SJCRH30 (cell line): ENCODE measurements at places on chromosomes 7 and 10.

- no peak for DNase-seq
These were observed 264.3 kb upstream of the INHBA start for GRCh38 chr7:41967156-41967555.

GRCh38 chr10:123607386-123607785 is 58.8 kb upstream of the GPR26 start:
- no peak for DNase-seq

GRCh38 chr10:114266521-114266920 is 27.5 kb downstream of the VWA2 start:
- peak; percentile 32 for DNase-seq

GRCh38 chr7:79862447-79863210 is 272.0 kb upstream of the GNAI1 start:
- DNase-seq: no peak

DNA sequence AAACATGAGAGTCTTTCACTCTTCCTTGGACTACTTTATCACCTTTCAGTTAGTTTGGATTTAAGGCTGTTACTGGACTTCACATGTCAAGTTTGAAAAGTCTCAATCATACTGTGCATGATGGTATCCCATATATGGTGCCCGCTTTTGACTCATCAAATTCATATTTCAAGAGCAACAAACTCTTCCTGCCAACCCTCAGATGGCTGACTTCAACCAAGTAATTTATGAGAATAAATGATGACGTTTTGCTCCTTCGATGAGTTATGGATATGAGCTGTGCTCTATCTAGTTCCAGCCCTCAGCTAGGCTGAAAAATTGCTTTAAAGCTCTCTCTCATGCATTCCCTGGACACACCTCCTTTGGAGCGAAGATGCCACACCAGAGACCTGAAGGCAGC is 110.3 kb upstream of the RSU1 start:
- no peak for DNase-seq

DNA sequence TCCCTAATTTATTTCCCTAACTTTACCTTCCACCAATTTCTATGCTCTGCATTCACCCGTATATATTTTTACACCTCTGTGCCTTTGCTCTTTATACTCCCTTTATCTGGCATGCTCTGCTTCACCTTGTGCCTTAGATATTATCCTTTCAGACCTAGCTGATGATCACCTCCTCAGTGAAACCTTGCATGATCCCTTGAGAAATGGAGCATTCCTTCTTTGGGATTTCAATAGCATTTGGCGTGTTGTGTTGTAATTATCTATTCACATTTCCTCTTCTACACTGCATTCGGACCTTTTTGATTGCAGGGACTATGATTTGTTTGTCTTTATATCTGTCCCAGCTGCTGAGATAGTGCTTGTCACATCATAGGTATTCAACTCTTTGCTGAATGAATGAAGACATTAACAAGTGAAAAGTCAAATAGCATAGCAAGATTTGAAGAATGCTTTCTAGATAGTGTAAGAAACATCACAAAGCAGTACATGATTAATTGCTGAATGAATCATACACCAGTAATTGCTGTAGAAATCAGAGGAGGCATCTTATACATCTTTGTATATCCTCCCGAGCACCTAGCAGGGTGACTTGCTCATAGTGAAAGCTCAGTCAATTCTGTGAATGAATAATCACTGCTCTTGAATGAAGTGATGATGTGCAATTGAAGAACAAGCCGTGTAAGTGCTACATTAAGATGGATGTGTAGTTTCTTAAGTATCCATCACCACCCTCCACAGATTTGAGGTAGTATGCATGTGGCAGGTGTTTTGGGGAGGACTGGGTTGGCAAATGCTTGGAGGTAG is 2.0 kb upstream of the TM9SF3 start:
- no peak for DNase-seq

GRCh38 chr10:12403119-12403518 is 53.8 kb downstream of the CAMK1D start:
- no peak for DNase-seq

DNA sequence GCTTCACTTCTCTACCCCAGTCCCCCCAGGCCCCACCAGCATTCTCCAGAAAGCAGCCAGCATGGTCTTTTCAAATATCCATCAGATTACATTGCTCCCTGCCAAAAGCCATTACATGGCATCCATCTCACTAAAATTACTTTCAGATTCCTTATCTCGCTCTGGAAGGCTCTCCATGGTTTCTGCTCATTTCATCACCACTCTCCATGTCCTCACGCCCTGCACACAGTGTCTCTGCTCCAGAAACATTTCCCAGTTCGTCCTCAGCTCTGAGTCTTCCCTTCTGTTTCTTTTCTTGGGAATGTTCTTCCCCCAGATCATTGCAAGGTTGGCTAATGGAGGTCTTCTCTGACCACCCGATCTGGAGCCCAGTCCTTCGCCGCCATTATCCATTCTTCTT is 499.1 kb downstream of the KCNMA1 start:
- no peak for DNase-seq

- DNase-seq: no peak
These were observed 32.4 kb downstream of the NEURL1 start for GRCh38 chr10:103525901-103526300.

DNA sequence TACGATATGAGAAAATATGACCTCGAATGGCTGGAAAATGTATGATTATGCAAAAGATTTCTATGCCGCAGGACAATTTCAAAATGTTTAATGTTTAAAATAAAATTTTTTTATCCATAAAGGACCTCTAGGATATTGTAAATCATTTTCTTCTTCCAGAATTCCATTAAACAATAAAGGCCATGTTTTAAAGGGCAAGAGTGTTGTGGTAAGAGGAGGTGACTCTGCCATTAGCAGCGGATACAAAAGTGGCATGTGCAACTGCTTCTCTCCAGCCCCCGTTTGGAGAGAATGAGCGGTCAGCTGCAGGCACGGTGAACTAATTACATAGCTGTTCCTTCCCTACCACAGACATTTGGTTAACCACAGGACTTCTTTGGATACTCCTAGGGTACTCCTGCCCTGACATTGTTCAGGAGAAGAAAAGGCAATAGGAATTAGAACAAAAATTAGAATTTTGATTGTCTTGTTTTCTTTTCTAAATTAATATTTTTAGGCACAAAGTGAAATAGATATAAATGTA is 63.8 kb downstream of the HBP1 start:
- peak; percentile 67 for DNase-seq

DNA sequence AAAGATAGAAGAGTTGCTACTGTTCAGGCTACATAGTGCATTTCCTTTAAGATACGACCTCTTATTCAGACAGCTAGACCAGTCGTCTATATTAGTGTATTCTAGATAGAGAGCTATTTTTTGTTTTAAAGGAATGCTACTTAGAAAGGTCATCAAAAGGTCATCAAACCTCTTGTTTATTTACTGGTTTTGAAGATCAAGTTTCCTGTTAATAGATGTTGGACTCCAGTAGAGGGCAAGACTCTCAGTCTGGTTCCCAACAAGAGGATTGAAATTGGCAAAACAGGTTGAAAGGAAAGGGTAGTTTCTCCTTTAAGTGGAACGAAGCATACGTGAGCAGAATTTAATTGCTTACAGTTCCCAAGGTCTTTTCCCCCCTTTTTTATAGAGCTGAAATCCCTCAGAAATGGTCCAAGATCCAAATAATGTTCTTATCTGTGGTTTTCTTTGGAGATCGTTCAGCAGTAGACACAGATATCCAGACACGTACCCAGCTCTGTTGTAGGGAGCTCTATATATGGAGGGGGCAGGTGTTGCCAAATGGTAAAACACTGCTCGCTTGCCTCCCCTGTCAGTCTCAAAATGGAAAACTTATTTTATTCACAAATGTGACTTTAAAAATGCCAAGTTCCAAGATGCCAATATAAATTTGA is 37.2 kb downstream of the BAMBI start:
- no peak for DNase-seq

DNA sequence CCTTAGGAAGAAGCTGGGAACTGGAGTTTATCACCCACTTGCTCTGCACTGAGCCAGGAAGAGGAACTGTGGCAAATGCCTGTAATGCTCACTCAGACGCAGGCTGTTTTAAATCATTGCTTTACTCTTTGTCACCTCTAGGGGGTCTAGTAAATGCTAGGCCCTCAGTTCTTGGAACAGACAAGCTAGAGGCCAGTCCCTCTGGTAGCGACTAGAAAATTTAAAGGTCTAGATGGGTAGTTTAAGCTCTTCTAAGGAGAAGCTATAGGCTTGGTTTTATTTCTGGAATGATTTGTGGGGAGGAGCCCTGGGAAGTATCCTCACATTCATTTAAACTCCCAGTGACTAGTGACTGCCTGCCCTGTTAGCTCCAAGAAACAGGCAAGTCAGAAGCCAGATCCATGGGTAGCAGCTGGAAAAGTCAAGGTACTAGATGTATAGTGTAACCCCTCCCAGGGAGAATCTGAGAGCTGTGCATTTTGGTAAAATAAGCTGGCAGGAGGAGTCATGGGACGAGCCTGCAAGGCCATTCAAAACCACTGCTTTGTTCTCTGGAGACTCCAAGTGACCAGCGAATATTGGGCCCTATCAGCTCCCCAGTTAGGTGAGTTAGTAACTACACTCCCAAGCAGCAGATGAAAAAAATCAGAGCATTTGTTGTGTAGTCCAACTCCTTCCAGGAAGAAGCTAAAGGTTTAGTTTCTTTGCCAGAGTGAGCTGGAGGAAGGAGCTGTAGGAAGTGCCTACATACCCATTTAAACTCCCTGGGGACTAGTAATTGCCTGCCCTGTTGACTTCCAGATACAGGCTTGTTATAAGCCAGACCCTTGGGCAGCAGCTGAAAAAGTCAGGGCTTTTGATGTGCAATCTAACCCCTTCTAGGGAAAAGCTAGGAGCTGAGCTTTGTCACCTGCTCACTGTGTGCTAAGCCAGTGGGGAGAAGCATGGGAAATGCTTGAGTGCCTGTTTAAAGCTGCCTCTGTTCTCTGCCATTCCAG is 68.9 kb downstream of the DYNC1I1 start:
- DNase-seq: peak; percentile 78

DNA sequence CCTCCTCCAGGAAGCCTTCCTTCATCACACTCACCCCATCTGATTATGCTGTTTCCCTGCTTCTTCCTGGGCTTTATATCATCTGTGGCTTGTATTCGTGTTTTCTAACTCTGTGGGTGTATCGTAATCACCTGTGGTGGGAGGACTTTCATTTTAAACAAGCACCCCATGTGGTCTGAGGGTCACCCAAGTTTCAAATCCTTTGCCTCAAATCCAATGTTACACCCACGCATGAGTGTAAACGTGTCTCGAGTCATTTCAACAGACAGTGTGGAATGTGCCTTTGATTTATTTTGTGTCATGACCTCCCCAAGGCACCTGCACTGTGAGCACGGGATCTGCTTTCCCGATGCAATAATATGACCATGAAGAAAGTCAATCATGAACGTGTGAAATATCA is 17.5 kb upstream of the LYZL2 start:
- DNase-seq: no peak

- no peak for DNase-seq
These were observed 213.3 kb downstream of the CUX1 start for GRCh38 chr7:102030696-102031095.

GRCh38 chr10:15367296-15368085 is 3.6 kb downstream of the FAM171A1 start:
- DNase-seq: no peak

- no peak for DNase-seq
These were observed 16.8 kb downstream of the GTF2IRD1 start for GRCh38 chr7:74470504-74470903.

DNA sequence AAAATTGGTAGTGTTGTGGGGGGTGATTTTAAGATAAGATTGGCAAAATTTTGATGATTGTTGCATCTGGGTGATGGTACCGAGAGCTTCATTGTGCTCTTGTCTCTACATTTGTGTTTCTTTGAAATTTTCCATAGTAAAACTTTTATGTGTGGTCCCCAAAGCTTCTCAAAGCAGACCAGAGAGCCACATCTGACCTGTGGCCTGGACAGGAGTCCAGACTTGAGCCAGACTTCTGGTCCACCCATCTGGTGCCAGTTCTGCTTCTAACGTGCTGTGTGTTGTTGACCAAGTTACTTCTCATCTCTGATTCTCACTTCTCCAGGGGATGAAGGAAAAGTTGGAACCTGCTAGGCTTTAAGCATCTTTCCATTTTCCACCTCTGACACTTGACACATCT is 120.1 kb downstream of the C10orf105 start:
- DNase-seq: no peak

DNA sequence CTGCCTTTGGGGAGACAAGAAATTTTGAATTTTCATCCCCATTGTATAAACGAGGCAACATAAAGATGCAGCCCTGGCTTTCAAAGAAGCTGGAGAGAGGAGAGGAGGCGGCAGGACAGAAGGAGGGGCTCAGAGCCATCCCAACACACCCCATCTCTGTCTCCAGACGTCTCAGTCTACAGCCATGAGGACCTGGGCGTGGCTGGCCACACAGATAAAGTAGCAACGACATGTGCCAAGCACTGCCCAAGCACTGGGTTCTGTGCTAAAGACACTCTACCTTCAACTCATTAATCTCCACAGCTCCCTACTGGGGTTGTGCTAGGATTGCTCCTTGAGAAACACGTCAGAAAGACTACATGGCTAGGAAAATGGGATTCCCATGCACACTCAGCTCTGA is 65.2 kb downstream of the DLG5 start:
- DNase-seq: no peak
